ENCODE measurements at places on chromosomes 12 and 14. TPM values are rescaled to one million over a fixed set of nuclear protein-coding genes. Genes with fewer than 3 reads are reported as not detected.
A peak's percentile ranks its signal among the peaks of the same experiment; 100 is the strongest.

DNA sequence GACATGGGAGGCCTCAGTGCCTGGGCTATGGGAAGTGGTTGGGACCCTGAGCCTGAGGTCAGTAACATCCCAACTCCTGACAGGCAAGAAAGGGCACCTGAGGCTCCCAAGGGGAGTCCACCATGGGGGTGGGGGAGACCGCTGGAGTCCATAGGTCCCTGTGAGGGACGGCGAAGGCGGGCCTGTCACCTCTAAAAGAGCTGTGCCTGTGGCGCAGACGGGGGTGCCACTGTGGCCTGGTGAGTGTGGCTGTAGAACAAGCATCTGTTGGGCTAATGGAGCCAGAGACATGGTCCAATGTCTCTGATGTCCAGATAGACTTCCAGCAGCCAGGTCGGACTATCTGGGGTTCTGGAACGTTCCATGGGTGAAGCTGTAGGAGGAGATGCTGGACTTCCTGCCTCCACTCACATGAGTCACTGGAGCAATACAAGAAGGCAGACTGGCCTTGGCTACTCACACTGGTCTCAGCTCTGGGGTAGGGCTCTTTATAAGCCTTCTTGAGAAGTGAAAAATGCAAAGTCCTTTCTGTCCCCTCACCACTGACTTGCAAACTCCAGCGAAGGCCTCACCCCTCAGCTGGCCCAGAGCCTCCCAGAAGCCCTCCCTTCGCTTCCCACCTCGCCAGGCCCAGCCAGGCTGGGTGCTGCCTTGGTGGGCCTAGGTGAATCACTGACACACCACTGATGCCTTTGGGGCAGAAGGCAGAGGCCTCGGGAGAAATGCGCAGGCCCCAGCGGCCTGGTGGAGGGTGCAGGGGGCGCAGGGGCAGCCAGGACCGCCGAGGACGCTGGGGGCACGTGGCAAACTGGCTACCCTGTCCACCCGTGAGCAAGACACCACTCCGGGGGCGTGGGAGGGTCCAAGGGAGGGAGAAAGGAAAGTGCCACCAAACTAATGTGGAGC, 1.1 kb upstream of the TRAF3 start:
- H3K27ac ChIP-seq: no peak overlapping the region
- no peaks in the 10 kb centered on the region for H3K36me3 ChIP-seq
- H3K4me1 ChIP-seq: no peaks in the 10 kb centered on the region
- no peak overlapping the region for H3K4me3 ChIP-seq
- no peaks in the 10 kb centered on the region for H3K27me3 ChIP-seq
- DNase-seq: peak; percentile 65

DNA sequence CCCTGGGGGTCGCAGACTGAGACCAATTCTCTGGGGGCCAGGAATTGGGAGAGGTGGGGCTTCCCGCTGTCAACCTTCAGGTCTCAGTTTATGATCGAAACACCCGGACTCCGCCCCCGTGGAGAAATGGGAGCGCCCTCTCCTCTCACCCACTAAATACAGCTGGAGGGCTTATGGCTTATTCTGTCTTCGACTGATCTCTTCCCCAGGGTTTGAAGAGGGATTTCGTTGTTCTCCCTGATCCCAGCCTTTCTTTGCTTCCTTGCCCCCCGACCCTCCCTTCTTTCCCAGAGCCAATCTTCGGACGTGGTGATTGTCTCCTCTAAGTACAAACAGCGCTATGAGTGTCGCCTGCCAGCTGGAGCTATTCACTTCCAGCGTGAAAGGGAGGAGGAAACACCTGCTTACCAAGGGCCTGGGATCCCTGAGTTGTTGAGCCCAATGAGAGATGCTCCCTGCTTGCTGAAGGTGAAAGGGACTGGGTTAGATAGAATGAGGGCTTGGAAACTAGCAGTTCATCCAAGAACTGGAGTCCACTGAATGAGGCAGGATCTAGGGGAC, 607 bp downstream of the OS9 start:
- H3K4me3 ChIP-seq: peak overlapping the region; percentile 85
- peak overlapping the region; percentile 41 for H3K27ac ChIP-seq
- H3K27me3 ChIP-seq: peaks cover 2% of the 10 kb centered on the region
- H3K4me1 ChIP-seq: peaks cover 8% of the 10 kb centered on the region

GRCh38 chr12:27531896-27532295, 7.9 kb downstream of the PPFIBP1 start:
- H3K4me3 ChIP-seq: no peak overlapping the region
- H3K4me1 ChIP-seq: peaks cover 9% of the 10 kb centered on the region
- no peak overlapping the region for H3K27ac ChIP-seq
- DNase-seq: no peak
- H3K36me3 ChIP-seq: no peaks in the 10 kb centered on the region

GRCh38 chr12:14171106-14171505, 189.7 kb upstream of the GRIN2B start:
- DNase-seq: no peak
- no peaks in the 10 kb centered on the region for H3K36me3 ChIP-seq
- no peaks in the 10 kb centered on the region for H3K4me1 ChIP-seq
- H3K27ac ChIP-seq: no peak overlapping the region

DNA sequence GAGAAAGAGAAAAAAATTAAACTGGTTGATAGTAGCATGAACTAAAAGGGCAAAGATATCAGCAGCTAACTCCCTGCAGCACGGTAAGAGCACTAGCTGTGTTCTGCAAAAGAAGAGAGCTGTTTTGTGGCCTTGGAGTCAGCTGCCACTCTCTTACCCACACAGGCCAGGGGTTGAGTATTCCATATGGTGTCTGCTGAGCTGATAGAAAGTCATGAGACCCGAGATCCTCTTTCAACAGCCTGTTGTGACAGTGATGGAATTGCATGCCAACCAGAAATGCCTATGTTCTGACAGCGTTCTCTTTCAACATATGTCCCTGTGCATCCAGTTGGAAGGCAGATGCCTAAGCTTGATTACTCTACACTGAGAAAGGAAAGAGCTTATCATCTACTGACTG, 39.9 kb downstream of the TMTC1 start:
- no peak overlapping the region for H3K27ac ChIP-seq
- no peak overlapping the region for H3K4me3 ChIP-seq
- H3K27me3 ChIP-seq: no peaks in the 10 kb centered on the region
- DNase-seq: no peak
- H3K36me3 ChIP-seq: no peaks in the 10 kb centered on the region
- peaks cover 13% of the 10 kb centered on the region for H3K4me1 ChIP-seq

DNA sequence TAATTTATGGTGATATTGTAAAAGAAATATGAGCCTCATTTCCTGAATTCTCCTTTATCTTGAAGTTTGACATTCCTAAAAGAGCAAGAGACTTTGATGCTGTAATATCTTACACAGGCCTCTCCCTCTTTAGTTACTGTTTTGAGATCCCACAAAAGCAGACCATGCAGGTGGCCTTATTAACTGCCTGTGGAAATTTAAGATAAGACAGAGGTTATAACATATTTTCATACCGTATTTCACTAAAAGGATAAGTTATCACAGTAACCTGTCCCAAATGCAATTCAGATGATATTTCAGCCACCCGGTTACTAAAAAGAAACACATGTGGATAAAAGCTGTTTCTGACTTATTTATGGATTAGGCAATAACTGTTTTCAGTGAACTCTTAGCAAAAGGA, 150.1 kb downstream of the NAV3 start:
- H3K27ac ChIP-seq: no peak overlapping the region
- no peak for DNase-seq
- no peaks in the 10 kb centered on the region for H3K4me1 ChIP-seq
- no peak overlapping the region for H3K4me3 ChIP-seq
- H3K36me3 ChIP-seq: no peaks in the 10 kb centered on the region

- no peaks in the 10 kb centered on the region for H3K36me3 ChIP-seq
- no peaks in the 10 kb centered on the region for H3K27me3 ChIP-seq
- peaks cover 30% of the 10 kb centered on the region for H3K4me1 ChIP-seq
Measured at GRCh38 chr12:56840922-56841321, 77.8 kb downstream of the HSD17B6 start.

DNA sequence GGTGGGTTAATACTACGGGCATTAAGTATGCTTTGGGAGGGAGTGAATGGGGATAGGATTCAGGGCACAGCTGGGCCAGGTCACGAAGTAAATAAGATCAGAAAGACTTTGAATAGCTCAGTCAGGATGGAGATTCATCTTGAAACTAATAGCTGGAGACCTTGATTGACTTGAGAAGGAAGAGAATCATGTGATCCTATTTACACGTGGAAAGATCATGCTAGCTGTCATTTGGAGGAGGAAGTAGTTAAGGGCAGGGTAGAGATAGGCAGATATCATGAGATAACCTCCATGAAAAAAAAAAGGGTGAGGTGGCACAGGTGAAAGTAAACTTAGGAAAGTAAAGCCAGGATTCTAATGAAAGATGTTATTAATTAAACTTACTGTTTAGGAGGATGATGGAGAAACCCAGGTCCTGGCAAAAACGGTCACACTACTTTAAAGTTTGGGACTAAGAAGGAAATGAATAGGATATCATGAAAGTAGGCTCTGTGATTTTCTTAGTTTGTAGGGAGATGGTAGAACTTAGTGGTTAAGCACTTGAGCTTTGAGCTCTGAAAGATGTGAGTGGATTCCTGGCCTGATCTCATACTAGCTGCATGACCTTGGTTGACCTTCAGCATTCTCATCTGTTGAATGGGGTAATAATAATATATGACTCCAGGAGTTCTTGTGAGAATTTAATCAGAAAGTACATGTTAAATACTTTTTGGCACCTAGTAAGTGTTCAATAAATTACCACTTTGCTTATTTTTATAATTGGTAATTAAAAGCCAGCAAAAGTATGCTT, 439.0 kb downstream of the NRXN3 start:
- no peaks in the 10 kb centered on the region for H3K27me3 ChIP-seq
- H3K27ac ChIP-seq: no peak overlapping the region
- no peak for DNase-seq
- H3K36me3 ChIP-seq: no peaks in the 10 kb centered on the region
- H3K4me1 ChIP-seq: no peaks in the 10 kb centered on the region
- no peak overlapping the region for H3K4me3 ChIP-seq

ADGRD1 gene
- total RNA-seq: 6.0 TPM

- no peaks in the 10 kb centered on the region for H3K4me1 ChIP-seq
- DNase-seq: peak; percentile 51
- H3K27me3 ChIP-seq: no peaks in the 10 kb centered on the region
- no peak overlapping the region for H3K4me3 ChIP-seq
- H3K27ac ChIP-seq: no peak overlapping the region
- H3K36me3 ChIP-seq: no peaks in the 10 kb centered on the region
Measured at GRCh38 chr14:48983351-48983888, 602.8 kb downstream of the RPS29 start.

GRCh38 chr12:41211448-41211847, 23.3 kb downstream of the PDZRN4 start:
- H3K27ac ChIP-seq: no peak overlapping the region
- no peaks in the 10 kb centered on the region for H3K36me3 ChIP-seq
- no peak for DNase-seq
- no peaks in the 10 kb centered on the region for H3K27me3 ChIP-seq

TAS2R19 gene
- total RNA-seq: 9.2 TPM

GRCh38 chr12:132430838-132431774, 58.8 kb upstream of the FBRSL1 start:
- no peak for DNase-seq
- no peak overlapping the region for H3K4me3 ChIP-seq
- no peak overlapping the region for H3K27ac ChIP-seq
- no peaks in the 10 kb centered on the region for H3K36me3 ChIP-seq

GRCh38 chr12:110907583-110907982, 12.8 kb downstream of the MYL2 start:
- no peaks in the 10 kb centered on the region for H3K4me1 ChIP-seq
- H3K4me3 ChIP-seq: no peak overlapping the region
- no peak for DNase-seq
- H3K27ac ChIP-seq: no peak overlapping the region
- H3K36me3 ChIP-seq: no peaks in the 10 kb centered on the region

GRCh38 chr12:4960547-4960946, 50.8 kb downstream of the KCNA1 start:
- no peaks in the 10 kb centered on the region for H3K4me1 ChIP-seq
- no peak for DNase-seq
- H3K4me3 ChIP-seq: no peak overlapping the region
- H3K27me3 ChIP-seq: peaks cover 10% of the 10 kb centered on the region

CFAP73 gene
- total RNA-seq: 0.22 TPM

DNA sequence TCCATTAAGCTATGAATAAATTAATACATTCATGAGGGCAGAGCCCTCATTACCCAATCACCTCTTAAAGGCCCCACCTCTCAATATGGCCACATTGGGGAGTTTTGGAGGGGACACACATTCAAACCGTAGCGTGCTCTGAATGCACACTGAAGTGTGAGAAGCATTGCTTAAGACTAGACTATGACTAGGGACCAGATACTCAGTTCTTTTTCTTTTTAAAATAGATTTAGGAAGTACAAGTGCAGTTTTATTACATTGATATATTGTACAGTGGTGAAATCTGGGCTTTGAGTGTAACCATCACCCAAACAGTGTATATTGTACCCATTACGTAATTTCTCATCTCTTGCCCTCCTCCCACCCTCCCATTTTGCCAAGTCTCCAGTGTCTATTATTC, 21.0 kb upstream of the JDP2 start:
- no peaks in the 10 kb centered on the region for H3K27me3 ChIP-seq
- peaks cover 15% of the 10 kb centered on the region for H3K4me1 ChIP-seq
- no peak for DNase-seq
- no peaks in the 10 kb centered on the region for H3K36me3 ChIP-seq

GRCh38 chr12:118842866-118843265, 138.5 kb upstream of the SRRM4 start:
- H3K4me1 ChIP-seq: no peaks in the 10 kb centered on the region
- H3K4me3 ChIP-seq: no peak overlapping the region
- no peaks in the 10 kb centered on the region for H3K36me3 ChIP-seq
- no peak for DNase-seq
- no peak overlapping the region for H3K27ac ChIP-seq

CD69 gene
- 2.5 TPM for total RNA-seq

DNA sequence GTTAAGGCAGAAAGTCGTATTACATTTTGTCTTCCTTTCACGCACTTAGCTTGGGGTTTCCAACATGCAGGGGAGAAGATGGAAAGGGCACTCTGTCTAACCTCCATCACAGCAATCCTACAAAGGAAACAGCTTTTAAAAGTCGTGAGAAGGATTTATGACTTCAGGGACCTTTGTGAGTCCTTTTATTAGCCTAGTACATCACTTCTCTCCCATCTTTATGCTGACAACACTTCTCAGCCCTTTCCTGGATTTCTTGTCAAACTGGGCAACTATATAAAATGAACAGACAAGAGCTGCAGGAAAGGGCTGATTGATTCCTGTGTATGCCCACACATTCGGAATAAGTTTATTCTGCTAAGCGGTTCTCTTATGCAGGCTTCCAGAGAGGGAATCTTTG, 159.0 kb downstream of the DERA start:
- H3K27me3 ChIP-seq: peaks cover 5% of the 10 kb centered on the region
- no peaks in the 10 kb centered on the region for H3K36me3 ChIP-seq
- no peak for DNase-seq
- H3K27ac ChIP-seq: no peak overlapping the region
- H3K4me3 ChIP-seq: no peak overlapping the region
- H3K4me1 ChIP-seq: no peaks in the 10 kb centered on the region

FAR2 gene
- 8.7 TPM for total RNA-seq

Measured in adrenal gland (tissue), 19 donors.